ENCODE measurements at places on chromosomes 1 and 21.

DNA sequence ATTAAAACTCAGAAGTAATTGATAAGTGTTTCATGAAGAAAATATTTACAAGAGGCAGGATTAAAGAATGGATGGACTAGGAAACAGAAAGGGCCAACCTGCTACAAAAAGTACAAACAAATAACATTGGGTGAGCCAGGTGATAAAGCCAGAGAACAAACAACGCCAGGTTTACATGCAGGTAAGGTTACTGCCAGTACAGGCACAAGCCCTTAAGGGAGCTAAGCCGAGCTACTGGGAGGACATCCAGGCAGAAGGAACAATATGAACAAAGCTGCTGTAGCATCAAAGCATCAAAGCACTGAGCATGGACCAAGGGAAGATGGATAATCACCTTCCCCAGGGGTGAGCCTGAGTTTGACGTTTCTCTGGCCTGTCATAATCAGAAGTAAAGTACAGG lies 380.7 kb downstream of the SEC16B start:
- no peak for DNase-seq

GRCh38 chr1:37951783-37952624 lies 5.2 kb upstream of the INPP5B start:
- DNase-seq: no peak

GRCh38 chr1:154574716-154575115 lies 7.1 kb downstream of the CHRNB2 start:
- DNase-seq: no peak

GRCh38 chr21:14435423-14435822 lies 52.5 kb upstream of the HSPA13 start:
- no peak for DNase-seq

- DNase-seq: no peak
These were observed 149.5 kb upstream of the HMGB4 start for GRCh38 chr1:33714421-33714820.

GRCh38 chr1:18491168-18491567 lies 10.4 kb downstream of the KLHDC7A start:
- DNase-seq: no peak

DNA sequence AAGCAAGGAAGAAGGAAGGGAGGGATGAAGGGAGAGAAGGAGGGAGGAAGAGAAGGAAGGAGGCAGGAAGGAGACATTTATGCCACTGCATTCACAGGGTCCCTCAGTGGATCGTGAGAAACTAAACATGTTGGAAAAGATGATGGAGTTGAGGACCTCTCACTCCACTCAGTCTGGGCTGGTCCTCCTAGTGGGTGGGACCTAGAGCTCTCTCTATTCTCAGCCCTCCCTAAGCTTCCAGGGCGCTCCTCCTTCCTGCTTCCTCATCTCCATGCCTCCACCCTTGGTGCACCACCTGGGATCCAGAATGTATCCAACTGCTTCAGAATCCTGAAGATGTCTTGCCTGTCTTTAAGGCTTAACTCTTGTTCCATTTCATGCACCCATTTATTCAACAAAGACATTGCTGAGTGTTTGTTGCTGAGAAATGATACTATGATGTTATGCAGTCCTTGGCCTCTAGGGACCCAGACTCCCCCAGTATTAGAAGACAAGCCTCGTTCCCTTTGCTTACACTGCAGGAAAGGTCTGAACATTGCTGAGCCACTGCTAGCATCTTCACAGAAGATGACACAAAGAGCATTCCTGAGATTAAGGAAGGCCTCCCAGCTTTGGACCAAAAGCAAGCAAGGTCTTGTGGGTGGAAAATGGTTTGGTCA lies 88.5 kb downstream of the BEND5 start:
- DNase-seq: no peak

- no peak for DNase-seq
These were observed 6.6 kb upstream of the SLC35A3 start for GRCh38 chr1:99963041-99963795.

GRCh38 chr1:69510026-69510425 lies 57.7 kb upstream of the LRRC7 start:
- no peak for DNase-seq

GRCh38 chr1:241225741-241226140 lies 131.3 kb downstream of the RGS7 start:
- DNase-seq: no peak

DNA sequence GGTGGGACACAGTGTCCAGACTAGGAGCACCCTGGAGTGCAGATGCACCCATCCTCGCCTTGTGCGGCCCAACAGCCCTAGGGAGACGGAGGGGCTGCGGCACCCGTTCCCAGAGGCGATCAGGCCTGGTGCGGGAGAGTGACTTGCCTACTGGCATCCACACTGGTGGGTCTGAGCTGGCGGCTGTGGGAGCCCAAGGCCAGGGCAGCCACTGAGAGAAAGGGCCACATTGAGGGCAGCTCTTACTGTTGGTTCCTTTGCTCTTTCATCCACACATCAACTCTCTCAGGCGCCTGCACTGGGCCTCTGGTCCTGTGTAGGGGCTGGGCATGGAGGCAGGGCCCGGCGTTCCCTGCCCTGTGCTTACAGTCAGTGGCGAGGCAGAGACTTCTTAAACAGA lies 8.6 kb downstream of the PODN start:
- peak; percentile 8 for DNase-seq

- no peak for DNase-seq
These were observed 103.4 kb downstream of the COL24A1 start for GRCh38 chr1:86052948-86053698.

GRCh38 chr21:31580866-31581276 lies 78.6 kb upstream of the SOD1 start:
- peak; percentile 86 for DNase-seq

GRCh38 chr1:66253330-66253921 lies 280.5 kb upstream of the SGIP1 start:
- DNase-seq: no peak

DNA sequence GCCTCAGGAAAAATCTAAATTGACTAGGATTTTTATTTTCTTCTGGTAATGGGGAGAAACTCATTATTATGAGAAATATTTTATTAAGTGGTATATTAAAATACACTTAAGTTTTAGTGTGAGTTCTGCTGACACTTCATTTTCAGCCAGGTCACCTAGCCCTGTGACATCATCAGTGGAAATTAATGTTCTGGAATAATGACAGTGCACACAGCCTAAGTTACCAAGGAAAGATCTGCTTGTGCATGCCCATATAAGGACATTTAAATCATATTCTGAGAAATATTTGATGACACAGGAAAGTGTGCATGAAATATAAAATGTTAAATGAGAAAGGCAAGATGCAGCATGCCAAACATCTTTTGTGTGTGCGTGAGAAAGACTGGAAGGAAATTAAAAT lies 102.0 kb downstream of the KIF14 start:
- no peak for DNase-seq

GRCh38 chr1:184990204-184990603 lies 15.9 kb upstream of the NIBAN1 start:
- DNase-seq: no peak

DNA sequence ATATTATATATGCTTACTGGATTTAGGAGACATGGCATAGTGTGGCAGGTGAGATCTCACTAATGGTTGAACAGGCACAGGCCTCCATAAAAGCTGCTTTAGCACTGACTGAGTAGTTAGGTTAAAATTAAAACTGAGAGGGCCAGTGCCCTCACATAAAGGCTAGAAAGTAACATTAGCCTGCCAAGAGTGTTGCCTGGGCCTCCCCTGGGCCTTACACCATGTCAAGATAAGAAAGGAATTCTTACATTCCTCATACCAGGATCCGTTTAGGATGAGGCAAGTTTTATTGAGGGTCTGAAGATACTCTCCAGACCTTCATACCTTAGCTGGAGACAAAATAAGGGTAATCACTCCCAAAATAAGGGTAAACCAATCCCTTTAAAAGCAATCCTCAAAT lies 1011.8 kb downstream of the PLA2G4A start:
- DNase-seq: no peak

DNA sequence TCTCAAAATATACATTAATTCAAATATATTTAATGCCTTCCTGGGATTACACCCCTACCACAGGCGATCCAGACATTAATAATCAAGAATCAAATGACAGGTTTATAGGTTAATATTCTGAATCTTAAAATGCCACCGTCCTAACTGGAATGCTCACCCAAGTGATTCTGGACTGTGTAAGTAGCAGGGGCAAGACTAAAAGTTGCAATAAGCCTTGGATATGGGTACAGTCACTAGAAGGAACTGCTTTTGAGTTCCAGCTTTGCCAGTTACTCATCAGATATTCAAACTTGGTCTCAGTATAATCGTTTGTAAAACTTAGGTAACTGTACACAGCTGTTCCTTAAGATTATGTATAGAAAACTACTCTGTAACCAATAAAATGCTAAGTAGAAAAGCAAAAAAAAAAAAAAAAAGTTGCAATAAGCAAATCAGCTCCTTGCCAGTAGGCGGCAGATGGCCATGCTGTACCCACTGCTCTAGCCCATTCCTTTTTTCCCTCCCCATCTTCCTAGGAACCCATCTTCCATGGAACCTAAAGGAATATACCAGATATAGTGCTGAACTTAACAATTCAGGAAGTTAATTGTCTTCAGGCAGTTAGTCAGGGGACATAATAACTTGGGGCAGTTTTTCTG lies 10.5 kb downstream of the RO60 start:
- DNase-seq: no peak
